Mucosa of gallbladder (tissue), 1 donor: ENCODE measurements at places on chromosomes 4 and X.

DNA sequence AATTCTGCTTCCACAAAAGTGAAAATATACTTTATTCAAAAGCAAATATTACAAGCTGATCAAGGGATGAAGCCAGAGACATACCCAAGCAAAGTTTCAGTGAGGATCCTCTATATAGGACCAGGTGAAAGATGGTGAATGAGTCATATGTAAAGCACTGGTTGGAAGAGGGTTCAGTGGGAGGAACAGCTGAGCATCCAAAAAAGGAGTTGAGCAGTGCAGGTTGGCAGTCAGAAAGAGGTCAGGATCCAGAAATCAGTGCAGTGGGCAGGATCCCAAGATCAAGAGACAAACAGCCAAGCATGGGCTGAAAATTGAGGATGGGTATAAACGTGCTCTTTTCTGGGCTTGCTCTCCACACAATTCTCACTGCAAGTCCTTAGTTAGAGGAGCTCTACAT lies 30.3 kb downstream of the OTC start:
- no peak for DNase-seq

DNA sequence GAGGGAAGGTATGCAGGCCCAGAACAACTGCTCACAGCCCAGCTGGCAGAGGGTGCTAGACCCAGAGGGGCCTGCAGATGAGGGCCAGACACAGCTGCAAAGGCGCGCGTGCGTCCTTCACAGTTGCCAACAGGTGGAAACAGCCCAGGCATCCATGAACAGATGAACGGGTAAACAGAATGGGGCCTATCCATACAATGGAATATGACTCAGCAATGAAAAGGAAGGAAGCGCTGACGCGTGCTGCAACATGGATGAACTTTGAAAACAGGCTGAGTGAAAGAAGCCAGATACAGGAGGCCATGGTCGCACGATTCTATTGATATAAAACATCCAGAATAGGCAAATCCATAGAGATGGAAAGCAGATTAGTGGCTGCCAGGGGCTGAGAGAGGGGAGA lies 83.1 kb upstream of the DDX3X start:
- DNase-seq, result no peak

DNA sequence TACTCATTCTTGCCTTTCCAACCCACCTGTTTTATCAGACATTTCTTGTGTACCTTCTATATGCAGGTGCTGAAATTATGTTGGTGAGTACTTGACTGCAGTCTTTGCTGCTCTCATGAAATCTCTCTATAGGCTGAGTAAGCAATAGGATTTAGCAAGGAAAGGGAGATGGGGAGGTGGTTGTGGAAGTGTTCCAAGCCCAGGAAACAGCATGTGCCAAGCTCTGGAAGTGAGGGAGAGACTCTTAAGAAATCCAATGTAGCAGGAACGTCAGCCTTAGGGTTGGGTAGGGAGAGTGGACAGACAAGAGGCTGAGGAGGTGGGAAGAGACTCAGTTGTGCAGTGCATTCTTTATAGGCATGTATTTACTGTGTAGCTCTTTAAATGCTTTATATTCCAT lies 5.6 kb downstream of the SEPTIN11 start:
- DNase-seq, result no peak

- no peak for DNase-seq
These were observed 72.1 kb upstream of the MAMLD1 start for GRCh38 chrX:150291014-150291413.

GRCh38 chr4:41095973-41096372 lies 118.4 kb downstream of the APBB2 start:
- DNase-seq, result no peak

DNA sequence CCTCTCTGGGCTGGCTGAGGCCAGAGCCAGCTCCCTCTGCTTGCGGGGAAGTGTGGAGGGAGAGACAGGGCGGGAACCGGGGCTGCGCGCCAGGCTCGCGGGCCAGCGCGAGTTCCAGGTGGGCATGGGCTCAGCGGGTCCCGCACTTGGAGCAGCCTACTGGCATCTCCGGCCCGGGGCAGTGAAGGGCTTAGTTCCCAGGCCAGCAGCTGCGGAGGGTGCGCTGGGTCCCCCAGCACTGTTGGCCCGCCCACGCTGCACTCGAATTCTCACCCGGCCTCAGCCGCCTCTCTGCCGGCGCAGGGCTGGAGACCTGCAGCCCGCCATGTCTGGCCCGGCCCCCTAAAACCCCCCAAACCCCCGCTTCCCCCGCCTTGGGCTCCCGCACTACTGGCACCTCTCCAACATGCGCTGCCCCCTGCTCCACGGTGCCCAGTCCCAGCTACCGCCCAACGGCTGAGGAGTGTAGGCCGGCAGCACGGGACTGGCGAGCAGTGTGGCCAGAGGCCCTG lies 33.8 kb upstream of the FAT4 start:
- DNase-seq, result no peak

DNA sequence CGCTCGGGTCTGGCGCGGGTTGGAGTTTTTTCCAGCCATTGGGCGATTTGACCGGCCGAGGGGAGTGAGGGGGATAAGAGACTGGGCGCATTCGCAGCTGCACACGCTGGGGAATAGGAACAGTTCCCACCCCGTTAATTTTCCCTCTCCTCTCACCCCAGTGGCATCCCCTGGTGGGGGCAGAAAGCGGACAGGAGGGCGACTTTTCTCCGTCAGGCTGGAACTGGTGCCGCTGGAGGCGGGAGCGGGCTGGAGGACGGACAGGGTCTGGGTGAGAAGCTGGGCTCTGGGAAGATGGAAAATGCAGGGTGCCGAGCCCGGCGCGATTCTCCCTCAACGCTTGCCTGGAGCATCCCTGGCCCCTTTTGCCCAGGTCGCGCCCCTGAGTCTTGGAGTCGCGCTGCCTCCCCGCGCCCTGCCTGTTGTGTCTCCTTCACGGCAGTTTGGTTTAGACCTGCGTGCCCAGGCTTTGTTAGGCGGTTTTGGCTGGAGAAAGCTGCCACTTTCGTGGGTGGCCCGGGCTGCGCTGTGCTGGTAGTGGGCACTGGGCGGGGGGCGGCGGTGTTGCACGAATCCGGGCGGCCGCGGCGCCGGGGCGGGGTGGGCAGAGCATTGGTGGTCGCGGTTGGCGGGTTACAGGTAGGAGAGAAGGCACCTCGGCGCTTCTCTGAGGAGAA lies 2.0 kb downstream of the ADGRL3 start:
- no peak for DNase-seq

- DNase-seq, result no peak
These were observed 34.7 kb downstream of the ADD1 start for GRCh38 chr4:2878346-2878745.

- no peak for DNase-seq
These were observed 30.8 kb upstream of the VCX2 start for GRCh38 chrX:8201896-8202331.

DNA sequence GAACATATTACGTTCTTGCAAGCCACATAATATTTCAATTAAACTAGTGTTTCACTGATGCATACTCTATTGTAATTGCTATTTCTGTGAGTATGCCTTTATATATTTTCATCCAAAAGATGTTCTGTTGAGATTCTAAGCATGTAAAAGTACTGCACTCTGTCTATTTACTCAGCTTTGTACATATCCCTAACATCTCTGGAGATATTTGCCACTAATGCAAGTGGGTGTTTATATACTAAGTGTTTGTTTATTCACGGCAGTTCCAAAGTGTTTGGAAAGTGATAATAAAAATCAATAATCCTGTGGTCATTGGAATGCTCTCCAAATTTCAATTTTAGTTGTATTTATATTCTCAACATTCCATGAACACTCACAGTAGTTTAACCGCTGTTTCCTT lies 1989.0 kb downstream of the C4orf33 start:
- DNase-seq, result no peak

DNA sequence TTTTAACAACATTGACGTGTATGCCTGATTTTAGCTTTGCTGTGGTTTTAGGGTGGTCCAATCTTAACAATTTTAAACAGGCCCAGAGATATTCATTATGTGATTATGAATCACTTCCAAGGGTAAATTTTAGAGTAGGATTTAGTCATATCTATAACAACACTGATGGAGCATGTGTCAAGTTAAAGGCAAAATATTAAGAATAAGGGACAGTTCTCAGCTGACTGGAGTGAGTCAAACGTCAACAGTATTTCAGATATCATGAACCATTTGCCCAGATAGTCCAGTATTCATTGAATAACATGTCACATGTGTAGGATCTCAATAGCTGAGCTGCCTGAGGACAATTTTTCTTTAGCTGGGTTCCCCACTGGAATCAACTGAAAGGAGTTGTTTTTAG lies 61.3 kb upstream of the VCX2 start:
- DNase-seq, result no peak

GRCh38 chr4:163566257-163566796 lies 71.8 kb downstream of the TMA16 start:
- DNase-seq, result no peak

- no peak for DNase-seq
These were observed 36.8 kb upstream of the SFRP2 start for GRCh38 chr4:153825691-153826090.

- DNase-seq, result no peak
These were observed 8.8 kb upstream of the TLL1 start for GRCh38 chr4:165864271-165864670.

DNA sequence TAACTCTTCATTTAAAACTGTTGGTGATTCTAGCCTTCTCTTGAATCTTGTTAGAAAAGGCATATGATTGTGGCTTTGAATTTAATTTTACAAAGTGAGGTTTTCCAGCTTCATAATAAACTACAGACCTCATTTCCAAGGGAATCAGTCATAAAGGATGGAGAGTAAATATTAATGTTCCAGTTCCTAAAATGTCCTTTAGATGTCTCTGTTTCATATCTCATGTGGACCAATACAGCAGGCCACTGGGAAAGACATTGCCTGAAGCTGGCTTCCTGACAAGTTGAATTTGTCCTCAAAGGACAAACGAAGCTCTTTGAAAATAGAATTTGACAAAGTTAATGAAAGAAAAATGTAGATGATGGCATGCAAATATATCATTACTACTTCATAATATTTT lies 125.4 kb downstream of the ZNF330 start:
- DNase-seq, result peak; percentile 35

DNA sequence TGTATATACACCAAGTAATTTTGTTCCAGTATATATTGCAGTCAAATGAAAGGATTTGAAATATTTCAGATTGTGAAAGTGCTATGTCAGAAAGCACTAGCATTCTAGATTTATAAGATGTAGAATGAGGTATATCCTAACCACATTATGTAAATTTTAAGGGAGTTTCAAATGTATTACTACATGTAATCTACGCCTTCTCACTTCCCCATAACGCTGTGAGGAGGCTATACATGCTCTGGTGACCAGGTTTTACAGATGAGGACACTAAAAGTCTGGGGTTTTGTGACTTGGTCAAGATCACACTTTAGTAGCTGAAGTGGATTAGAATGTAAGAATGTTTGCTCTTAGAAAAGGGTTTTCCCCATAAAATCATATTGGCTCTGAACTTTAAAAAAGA lies 8.1 kb downstream of the ENPEP start:
- DNase-seq, result no peak

DNA sequence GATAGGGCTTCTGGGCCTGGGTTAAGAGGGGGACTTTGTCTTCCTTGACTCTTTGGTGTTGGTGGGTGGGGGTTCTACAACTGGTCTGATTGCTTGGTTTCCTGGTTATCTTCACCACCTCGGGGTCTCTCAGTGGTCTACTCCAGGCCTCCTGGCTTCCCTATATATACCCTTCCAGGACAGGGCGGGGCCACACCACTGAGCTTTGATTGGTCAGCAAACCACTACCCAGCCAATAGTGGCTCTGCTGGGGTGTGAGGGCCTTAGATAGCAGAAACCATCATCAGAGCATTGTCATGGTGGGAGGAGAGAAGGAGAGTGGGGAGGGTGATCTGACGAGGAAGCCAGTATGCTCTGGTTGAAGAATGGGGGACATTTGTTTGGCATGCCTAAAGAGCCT lies 14.4 kb upstream of the MAGEA1 start:
- DNase-seq, result no peak

GRCh38 chr4:65033899-65034298 lies 624.6 kb upstream of the TECRL start:
- DNase-seq, result no peak
